Activated CD4-positive, CD25-positive, alpha-beta regulatory T cell (primary cell): ENCODE measurements at places on chromosomes 13 and 19.
A peak's percentile ranks its signal among the peaks of the same experiment; 100 is the strongest.

GRCh38 chr13:76929320-76929719 is 19.0 kb upstream of the ACOD1 start:
- no peak for DNase-seq

GRCh38 chr19:49422407-49423070 is 702 bp downstream of the PTH2 start:
- DNase-seq: peak; percentile 25

DNA sequence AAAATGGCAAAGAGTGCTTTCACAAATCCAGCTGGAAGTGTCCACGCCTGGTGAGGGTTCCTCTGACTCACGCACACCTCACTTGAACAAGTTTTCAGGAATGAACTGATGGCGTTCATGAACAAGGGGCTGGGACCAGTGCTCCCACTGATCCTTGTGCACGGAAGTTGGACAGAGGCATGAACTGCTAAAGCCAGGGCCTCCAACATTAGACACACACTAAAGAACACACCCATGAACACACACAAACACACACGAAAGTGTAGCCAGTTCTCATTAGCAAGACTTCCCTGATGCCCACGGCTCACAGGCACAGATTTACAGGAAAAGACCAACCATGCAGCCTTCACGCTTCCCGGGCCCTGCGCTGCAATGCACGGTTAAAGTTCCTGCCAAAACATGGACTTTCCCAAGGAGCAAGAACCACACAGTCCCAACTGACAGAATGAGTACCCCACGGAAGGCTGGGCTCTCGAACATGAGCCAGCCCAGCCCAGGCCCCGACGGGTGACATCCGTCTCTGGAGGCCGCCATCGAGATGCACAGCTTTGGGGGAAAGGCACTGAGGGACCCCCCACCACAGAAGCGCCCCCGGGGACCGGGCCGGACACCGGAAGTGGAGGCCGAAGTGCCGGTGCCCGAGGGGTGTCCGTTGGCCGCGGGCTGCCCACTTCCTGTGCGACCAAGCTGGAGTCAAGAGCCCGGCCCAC is 808 bp downstream of the DNMT1 start:
- DNase-seq: peak; percentile 20

DNA sequence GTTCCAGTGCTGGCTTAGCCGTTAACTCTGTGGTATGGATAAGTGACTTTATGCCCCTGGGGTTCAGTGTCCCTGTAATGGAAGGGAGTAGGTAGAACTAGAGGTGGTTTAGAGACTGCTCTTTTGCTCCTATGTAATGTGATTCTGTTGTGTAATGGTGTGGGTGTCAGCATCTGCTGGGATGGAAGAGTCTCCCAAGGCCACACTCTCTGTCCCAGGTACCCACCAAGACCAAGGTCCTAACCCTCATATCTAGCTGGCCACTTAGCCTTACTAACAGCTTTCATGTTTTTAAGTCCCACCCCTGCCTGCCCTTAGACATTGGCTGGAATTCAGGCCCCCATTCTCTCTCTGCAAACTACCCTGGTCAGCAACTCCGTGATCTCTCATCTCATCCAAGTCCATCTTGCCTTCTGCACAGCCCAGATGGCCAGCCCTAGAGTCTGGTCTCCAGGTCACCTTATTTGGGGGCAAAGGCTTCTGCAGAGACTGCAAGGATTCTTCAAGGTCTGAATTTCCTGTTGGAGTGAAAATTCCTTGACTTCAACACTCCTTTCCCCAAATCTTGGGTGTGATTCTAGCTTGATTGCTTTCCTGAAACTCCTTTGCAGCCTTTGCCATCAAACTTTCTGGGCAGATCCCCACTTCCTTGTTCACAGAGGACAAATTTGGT is 48.4 kb downstream of the SERP2 start:
- DNase-seq: no peak

DNA sequence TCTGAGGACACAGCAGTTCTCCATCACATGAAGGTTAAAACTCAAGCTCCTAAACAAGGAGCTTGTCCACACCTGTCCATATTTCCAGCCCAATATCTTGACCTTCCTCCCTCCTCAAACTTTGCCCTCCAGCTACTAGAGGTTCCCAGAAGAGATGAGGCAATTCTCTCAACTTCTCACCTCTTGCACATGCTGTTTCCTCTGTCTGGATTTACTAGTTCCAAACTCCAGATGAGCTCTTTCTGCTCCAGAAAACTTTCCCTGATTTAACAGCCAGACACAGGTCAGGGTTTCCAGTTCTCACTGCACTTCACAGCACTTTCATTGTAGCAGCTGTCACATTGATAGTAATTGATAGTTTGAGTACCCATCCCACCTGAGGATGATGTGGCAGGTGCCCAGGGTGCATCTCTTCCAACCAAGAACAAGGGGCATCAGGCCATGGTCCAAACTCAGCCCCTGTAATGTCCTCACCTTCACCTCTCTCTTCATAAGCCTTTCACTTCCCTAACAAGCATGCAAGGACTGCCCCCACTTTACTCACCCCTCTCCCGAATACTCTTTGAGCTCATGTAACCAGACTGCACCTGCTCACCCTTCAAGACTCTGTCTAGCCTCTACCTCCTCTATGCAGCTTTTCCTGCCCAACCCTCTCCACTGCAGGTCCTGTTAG is 3.0 kb upstream of the WDFY2 start:
- no peak for DNase-seq

DNA sequence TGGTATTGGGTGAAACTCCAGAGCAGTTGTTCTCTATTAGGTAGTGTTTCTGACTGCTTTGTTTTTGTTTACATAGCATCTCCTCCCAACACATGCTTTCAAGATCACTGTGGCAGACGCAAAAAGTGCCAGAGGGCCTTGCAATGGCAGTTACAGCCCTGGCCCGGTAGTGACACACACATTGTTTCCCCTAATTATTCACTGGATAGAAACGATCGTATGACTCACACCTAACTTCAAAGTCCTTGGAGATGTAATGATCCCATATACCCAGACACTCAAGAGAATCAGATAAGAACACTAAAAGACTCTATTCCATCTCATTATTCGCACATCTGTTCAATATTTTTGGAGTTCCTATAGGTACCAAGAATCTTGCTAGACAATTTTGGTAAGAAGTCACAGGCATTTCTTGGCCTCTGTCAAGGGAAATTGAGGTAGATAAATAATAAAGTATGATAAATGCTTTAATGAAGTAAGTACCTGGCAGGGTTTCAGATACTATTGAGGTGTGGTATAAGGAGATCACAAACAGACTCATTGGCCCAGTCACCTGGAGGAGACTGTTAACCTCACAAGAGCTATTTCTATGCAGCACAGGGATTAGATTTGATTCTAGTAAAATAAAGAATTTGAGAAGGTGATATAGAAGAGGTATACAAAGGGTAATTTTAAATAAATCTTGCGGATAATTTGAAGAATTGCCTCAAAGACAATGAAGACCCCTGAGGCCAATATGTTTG is 485.3 kb downstream of the SLITRK6 start:
- DNase-seq: no peak

DNA sequence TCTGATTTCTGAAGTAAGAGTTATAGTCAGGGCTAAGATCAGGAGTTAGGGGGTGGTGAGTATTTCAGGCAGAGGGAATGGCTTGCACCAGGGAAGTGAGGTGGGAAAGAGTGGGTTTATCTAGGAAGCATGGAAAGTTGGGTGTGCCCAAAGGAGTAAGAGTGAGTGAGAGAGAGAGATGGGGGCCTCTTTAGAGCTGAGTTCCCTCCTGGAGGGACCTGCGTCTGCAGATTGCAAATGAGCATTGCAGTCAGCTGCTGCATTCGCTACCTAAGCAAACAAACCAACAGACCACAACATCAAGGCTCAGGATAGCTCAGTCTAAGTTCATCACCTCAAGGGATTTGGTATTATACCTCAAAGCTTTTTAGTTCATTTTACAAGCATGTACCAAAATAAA is 405.8 kb downstream of the FGF9 start:
- DNase-seq: no peak

- DNase-seq: no peak
Observed at GRCh38 chr19:42090672-42091071, 14.7 kb downstream of the ZNF574 start.

GRCh38 chr19:31100981-31101380 is 248.3 kb downstream of the TSHZ3 start:
- no peak for DNase-seq

- DNase-seq: no peak
Observed at GRCh38 chr13:114088863-114089262, 43.6 kb downstream of the RASA3 start.

GRCh38 chr13:59603646-59604045 is 560.1 kb downstream of the DIAPH3 start:
- no peak for DNase-seq

GRCh38 chr13:36447501-36447900 is 15.2 kb downstream of the CCNA1 start:
- no peak for DNase-seq

- DNase-seq: no peak
Observed at GRCh38 chr13:84934911-84935310, 864.3 kb downstream of the SLITRK6 start.

- no peak for DNase-seq
Observed at GRCh38 chr19:39038098-39038497, 5.7 kb upstream of the FBXO27 start.

DNA sequence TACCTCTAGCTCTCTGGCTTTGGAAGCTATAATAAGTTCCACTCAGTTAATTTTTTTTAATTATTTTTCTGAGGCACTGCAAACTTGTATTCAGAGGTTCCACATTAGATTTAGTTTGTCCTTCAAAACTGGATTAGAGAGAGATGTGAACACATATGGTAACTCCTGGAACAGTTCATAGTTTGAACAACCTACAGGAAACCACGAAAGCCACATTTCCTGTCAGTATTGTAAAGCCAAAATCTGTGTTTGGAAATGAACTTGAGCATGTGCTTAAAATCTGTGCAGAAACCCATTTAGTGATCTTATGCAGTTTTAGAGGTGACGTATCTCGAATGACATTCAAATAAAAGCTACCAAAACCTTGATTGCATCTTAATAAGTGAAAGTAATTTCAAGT is 1952.0 kb downstream of the OLFM4 start:
- DNase-seq: no peak

DNA sequence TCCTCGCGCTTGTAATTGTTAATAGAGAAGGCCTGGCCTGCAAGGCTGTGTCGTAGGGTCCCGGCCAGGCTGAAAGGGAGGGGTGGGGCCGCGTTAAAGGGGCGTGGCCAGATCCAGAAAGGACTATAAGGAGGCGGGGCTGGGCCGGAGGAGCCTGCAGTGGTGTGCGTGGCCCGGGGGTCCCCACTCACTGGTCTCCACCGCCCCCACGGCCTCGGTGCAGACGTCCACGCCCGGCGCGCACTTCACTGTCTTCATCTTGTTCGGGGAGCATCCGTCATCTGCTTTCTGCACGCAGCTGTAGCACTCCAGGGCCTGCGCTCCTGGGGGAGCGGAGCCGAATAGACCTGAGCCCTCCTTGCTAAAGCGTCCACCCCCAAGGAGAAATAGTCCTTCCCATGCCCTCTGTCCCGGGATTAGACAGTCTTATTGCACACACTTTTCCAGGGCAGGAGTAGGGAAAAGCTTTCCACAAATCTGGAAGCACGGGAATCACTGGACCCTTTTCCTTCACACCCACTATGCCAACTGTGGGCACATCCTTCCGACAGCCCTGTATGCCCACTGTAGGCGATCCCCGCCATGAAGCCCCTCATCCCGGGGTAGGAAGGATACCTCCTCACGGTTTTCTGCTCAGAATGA is 1.2 kb downstream of the LYPD3 start:
- no peak for DNase-seq

DNA sequence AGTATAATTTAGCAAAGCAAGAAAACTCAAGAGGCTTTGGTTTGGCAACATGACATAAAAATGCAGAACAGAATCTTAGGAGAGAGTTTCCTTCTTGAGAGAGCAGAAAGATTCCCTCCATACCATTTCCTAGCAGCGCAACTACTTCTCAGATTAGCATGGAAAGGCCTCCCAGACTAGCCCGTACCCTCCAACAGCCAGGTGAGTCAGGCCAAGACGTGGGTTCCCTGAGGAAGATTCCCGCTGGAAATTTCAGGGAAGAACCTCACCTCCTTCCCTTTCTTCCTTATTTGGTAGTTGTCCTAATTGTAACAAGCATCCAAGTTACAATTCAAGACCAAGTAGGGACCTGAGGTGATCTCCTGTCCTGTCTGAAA is 12.3 kb downstream of the COL4A2 start:
- DNase-seq: no peak

DNA sequence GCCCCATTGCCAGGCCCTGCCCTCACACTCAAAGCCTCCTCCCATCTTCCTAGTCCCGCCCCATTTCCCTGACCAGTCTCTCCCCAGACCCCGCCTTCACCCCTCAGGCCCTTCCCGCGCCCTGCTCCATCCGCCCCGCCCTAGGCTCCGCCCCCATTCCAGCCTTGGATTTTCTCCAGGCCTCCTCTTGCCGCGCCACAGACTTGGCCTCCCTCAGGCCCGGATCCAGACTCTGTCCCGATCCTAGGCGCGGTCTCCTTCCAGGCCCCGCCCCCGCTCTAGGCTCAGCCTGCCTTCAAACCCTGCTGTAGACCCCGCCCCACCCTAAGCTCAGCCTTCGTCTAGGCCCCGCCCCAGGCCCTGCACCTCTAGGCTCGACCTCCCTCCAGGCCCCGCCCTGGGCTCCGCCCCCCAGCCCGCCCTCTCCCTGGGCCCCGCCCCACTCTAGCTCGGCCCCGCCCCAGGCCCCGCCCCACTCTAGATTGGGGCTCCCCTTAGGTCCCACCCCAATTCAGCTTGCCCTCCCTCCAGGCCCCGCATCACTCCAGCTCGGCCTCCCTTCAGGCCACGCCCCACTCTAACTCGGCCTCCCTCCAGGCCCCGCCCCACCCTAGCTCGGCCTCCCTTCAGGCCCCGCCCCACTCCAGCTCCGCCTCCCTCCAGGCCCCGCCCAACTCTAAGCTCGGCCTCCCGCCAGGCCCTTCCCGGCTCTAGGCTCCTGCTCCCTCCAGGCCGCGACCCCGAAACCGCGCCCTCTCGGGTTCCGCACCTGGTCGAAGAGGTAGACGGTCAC is 18.5 kb downstream of the LMTK3 start:
- DNase-seq: peak; percentile 77

GRCh38 chr13:39099231-39099630 is 61.0 kb downstream of the NHLRC3 start:
- DNase-seq: no peak

DNA sequence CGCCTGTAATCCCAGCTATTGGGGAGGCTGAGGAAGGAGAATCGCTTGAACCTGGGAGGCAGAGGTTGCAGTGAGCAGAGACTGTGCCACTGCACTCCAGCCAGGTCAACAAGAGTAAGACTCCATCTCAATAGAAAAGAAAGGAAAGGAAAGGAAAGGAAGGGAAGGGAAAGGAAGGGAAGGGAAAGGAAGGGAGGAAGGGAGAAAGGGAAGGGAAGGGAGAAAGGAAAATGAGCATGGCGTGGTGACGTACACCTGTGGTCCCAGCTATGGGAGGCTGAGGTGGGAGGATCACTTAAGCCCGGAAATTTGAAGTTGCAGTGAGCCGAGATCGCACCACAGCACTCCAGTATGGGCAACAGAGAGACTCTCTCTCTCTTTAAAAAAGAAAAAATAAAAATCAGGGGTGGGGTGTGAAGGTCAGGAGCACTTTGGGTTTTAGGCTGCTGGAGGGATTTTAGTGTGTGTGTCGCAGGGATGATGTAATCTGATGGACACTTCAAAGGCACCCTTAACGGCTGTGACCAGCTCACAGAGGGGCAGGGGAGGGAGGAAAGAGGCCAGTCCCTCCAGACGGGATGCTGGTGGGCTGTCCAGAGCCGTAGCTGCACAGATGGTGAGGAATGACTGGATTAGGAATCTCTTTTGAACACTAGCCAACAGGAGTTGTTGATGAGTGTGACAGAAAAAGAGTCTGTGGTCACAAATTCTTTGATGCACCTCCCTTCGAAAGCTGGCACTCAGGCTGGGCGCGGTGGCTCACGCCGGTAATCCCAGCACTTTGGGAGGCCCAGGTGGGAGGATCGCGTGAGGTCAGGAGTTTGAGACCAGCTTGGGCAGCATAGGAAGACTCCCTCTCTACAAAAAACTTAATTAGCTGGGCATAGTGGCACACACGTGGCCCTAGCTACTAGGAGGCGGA is 27.6 kb downstream of the TMPRSS9 start:
- DNase-seq: no peak
